ENCODE measurements at places on chromosomes 4 and X.

DNA sequence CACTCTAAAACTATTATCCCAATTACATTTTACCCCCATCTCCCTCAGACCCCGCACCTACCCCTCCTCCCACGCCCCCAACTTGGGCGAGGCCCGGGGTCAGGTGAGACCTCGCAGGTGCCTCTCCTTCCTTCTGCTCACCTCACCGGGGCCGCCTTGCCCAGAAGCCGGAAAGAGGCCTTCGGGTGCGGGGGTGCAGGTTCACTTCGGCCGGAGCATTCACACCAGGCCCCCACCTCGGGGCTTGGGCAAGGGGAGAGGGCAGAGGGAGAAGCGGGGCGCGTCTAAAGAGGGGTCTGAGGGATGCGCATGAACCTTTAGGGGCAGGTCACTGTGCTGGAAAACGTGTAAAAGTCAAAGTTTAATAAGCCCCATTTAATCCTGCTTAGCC lies 427 bp downstream of the ZNF182 start:
- no peak for DNase-seq

DNA sequence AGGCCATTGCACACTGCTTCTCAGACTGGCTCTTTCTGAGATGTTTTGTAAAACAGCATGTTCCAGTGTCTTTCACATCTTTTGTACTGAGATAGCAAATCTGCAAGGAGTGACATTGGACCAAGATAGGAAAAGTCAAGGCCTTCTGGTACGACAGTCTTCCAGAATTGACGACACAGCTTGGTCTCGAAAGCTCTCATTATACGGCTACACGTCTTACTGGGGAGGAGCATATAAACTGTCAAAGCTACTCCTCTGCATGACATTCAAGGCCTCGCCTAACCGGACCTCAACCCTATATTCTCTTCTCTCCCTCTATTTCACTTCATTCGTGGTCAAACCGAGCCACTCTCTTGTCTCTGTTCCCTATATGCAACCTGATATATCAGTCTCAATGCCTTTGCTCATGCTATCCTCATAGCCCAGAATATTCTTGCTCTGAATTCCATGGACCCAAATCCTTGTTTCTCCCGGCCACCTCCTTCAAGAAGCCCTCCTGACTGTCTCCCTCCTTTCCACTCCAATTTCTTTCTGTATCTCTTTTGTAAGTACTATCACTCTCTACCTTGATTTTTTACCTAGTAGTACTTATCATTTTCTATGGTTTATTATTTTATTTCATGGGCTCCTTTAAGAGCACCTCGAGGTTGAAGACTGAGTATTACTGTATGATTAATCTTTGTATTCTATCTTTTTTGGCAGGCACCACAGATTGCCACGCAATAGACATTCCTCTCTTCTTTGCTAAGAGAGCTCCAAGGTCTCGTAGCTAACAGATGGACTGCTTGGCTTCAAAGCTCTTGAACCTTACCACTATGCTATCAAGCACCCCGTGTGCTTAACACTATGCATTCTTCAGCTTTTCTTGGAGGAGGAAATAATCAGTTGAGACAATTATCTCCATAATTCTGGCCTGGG lies 35.1 kb downstream of the RBM47 start:
- DNase-seq, result peak; percentile 45

DNA sequence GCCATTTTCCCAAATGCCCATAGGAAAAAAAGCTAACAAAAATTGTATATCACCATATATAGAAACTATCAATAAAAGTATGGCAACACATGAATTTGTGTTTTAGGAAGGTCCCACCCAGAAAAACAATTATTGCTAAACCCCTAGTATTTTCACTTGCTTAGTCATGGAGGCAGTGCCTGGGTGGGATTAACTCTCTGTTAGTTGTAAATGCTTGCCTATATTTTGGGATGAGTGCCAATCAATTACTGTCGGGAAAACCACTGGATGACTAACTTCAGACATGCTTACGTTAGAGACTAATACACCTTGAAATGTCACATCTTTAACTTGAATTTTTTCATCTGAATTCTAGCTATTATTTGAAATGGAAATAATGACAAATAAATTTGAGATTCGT lies 33.9 kb downstream of the TMPRSS11A start:
- no peak for DNase-seq

DNA sequence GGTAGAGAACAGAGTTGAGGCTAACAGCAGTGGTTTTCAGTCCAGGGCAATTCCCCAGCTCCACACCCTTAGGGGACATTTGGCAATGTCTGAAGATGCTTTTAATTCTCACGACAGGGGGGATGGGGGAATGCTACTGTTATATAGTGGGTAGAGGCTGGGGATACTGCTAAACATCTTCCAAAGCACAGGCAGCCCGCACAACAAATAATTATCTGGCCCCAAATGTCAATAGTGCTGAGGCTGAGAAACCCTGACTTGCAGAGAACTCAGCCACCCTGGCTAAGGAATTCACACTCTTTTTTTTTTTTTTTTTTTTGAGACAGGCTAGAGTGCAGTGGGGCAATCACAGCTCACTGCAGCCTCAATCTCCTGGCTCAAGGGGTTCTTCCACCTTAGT lies 60.6 kb downstream of the POLR2B start:
- DNase-seq, result no peak

DNA sequence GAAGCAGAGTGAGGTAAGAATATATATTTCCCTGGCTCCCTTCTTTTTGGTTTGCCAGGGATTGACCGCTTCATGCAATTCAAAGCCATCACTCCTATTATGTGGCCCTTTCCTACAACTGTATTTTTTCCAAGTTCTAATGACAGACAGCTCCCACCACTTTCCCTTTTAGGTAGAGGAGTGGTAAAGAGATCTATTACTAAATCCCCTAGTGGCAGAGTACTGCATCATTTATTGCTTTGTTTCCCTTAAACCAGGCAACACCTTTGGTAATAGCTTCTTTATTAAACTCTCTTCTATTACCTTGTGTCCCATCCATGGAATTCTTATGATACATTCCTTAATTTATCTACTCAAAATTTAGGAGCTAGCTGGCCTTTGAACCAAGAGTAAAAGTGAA lies 90.7 kb downstream of the CNOT6L start:
- DNase-seq, result no peak

GRCh38 chrX:120791013-120791643 lies 84.5 kb downstream of the CT47B1 start:
- DNase-seq, result no peak

GRCh38 chr4:16289897-16290554 lies 63.8 kb upstream of the TAPT1 start:
- DNase-seq, result peak; percentile 8

- DNase-seq, result no peak
These were observed 2.3 kb upstream of the SLC26A1 start for GRCh38 chr4:995311-996026.

DNA sequence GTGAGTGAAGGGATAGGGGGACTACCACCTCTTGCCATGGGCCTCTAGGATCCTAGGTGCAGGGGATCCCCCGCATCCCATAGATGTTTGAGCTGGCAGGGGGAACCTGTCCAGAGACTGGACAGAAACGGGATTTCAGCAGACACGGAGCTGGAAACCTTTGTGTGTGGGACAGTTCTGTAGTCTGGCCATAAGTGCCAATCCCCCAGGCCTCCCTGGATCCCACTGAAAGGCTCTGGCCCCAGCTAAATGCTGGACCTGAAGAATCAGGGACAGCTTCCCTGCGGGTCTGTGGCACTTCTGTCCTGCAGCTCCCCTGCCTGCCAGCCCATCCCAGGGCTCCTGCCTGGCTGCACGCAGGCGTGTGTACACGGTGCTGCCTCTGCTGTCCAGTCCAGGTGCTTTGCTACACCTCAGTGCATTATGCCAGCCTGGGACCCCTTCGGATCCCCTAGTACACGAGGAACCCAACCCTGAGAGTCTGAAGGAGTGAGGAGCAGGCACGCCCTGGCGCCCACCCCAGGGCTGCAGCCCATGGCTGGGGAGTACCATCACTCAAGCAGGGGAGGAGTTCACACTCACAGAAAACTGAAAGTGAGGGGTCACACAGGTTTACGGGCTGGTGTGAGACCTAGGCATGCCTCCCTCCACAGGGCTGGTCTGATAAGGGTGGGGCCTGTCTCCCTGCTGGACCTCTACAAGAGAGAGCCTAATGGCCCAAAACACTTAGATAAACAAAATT lies 703.0 kb downstream of the ARAP2 start:
- no peak for DNase-seq

GRCh38 chrX:91079342-91080114 lies 355.1 kb upstream of the PABPC5 start:
- DNase-seq, result no peak

DNA sequence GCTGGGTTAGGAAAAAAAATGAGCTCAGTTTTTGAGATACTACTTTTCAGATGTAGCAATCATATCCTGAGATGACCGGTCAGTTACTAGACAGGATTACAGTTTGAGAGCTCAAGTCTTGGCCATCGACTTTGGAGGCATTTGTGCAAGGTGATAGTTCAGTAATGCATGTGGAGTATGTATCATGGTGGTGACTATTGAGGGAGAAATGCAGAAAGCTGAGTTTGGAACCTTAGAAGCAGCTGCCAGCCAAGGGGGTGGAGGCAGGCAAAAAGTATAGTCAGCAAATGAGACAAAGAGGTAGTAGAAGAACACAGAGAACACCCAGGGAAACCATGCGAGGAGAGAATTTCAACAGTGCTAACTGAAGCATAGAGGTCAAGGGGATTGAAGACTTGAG lies 48.7 kb upstream of the SLC4A4 start:
- DNase-seq, result no peak
